ENCODE measurements at places on chromosomes 4 and X.

DNA sequence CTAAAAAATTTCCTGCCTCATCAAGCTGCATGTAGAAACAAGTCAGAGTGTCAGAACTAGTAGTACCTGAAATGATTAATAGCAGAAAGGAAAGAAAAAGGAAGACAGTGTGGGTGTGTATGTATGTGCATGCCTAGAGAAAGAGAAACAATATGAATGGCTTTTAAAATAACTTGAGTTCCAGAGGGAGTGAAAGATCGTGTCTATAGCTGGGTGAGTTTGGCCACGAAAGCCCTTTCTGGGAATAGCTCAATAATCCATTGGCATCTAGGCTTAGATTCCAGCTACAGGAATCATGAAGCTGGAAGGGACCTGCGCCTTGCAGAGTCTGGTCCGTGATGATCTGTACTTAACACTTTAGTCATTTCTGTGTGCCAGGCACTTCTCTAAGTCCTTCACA is 195.6 kb downstream of the RAPGEF2 start:
- DNase-seq, result no peak

GRCh38 chr4:8162625-8163024 is 4.0 kb upstream of the ABLIM2 start:
- no peak for DNase-seq

DNA sequence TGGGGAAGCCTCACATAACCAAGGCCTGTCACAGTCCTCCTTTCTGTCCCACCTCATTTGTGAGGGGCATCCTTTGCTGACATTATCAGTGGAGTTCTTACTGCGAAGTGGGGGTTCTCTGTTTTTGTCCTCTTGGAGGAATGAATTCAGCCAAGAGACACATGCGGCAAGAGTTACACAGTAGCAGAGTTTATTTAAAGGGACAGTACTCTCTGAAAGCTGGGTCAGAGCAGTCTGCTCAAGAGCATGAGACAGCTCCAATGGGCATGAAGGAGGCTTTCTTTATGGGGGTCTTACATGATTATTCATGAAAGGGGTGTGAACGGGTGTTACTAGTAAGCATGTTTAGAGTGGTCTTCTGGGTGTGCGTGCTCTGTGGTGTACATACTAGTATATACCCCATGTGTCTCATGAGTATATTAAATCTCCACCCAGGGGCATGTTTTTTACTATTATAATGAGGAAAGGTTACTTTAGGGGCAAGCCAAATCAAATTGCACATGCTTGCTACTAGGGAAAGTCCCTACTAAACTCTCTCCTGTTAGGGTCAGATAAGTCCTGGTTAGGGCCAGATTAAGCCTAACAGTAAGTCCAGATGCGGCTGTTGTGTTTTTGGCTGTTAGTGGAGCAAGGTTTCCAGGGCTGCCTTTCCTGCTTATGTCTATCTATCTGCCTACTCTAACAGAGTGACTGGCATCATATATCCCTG is 19.8 kb upstream of the LGI2 start:
- DNase-seq, result no peak

GRCh38 chr4:157564218-157564617 is 343.7 kb downstream of the GRIA2 start:
- DNase-seq, result no peak

DNA sequence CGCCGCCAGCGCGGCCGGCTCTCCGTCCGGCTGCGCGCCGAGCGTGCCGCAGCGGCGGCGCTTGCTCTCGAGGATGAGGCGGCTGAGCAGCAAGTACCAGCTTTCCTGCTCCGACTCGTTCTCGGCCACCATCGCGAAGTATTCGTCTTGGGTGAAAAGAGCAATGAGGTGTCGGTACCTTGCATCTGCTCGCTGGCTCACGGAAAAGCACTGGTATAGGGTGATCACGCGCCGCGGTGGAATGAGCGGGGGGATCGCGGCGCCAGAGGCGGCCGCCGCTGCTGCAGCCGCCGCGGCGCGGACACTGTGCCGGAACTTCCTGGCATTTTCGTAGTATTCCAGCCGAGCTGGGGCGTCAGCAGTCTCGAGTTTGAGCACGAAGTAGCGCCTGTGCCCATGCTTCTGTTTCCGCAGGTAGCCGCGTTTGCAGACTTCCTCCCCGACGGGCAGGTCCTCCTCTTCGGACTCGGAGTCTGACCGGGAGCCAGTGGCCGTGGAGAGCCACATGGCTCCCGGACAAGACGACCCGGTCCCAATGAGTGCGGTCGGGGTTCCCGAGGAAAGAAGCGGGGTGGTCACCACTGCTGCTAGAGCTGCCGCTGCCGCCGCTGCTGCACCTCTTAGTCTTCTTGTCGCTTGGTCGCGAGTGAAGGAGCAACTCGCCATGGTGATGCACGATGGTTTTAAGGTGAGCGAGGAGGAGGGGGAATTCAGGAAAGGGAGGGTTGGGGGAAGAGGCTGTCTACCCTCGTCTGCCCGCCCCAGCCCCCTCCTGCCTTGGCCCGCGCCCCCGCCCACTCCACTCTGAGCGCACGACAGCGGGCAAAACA is 469 bp downstream of the IRS4 start:
- DNase-seq, result no peak

- no peak for DNase-seq
These were observed 6.2 kb downstream of the CD99 start for GRCh38 chrX:2697306-2697705.

Data from CD4-positive, alpha-beta T cell treated with Interleukin-17A for 1 hour (primary cell).